ENCODE measurements at places on chromosomes 12 and 14. TPM values are rescaled to one million over a fixed set of nuclear protein-coding genes. Genes with fewer than 3 reads are reported as not detected.
A peak's percentile ranks its signal among the peaks of the same experiment; 100 is the strongest.

The LBHD2 gene
- total RNA-seq = not detected

- DNase-seq = no peak
Observed at GRCh38 chr12:76664731-76665130, 99.2 kb upstream of the ZDHHC17 start.

The IFNG-AS1 gene
- total RNA-seq = not detected

- DNase-seq = no peak
Observed at GRCh38 chr12:6394398-6394797, 10.4 kb downstream of the LTBR start.

- peak; percentile 56 for DNase-seq
Observed at GRCh38 chr14:94659901-94660300, 47.7 kb downstream of the SERPINA3 start.

DNA sequence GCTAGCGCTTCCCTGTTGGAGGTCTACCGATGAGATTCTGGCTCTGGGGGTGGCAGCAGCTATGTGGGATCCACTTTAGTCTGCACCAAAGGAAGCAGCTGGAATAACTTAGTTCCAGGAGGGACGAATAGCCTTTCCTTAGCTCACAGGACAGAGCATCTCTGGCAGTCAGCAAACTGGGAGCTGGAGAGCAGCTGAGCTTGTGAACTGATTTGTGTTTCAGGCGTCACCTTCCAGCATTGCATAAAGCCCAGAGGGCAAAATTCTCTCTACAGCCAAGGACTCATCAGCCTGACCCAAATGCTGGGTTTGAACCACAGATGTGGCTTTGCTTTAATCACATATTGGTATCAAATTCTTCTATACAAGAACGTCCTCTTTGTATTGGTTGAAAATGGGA lies 81.9 kb upstream of the PELI2 start:
- no peak for DNase-seq

- DNase-seq = peak; percentile 75
Observed at GRCh38 chr12:52005903-52006703, 643 bp upstream of the TAMALIN start.

The RIPK3 gene
- 7.4 TPM for total RNA-seq
